ENCODE measurements at places on chromosomes 5 and 9. TPM values are rescaled to one million over a fixed set of nuclear protein-coding genes. Genes with fewer than 3 reads are reported as not detected.

The FAM163B gene
- total RNA-seq: not detected

The CLTB gene
- total RNA-seq: 90.8 TPM

The SLC34A1 gene
- total RNA-seq: not detected

The SARDH gene
- 0.49 TPM for total RNA-seq

The B4GALT1 gene
- 97.9 TPM for total RNA-seq

The C5 gene
- total RNA-seq: 1.5 TPM

The PCDHGB6 gene
- total RNA-seq: 2.0 TPM

The SPOCK1 gene
- 21.5 TPM for total RNA-seq

The SOHLH1 gene
- total RNA-seq: not detected

The NR5A1 gene
- not detected for total RNA-seq

The IFNE gene
- not detected for total RNA-seq

Data from mesangial cell (primary cell).